ENCODE measurements at places on chromosomes 16 and 17.
A peak's percentile ranks its signal among the peaks of the same experiment; 100 is the strongest.

GRCh38 chr17:683499-684254 lies 31.0 kb downstream of the VPS53 start:
- DNase-seq, result no peak

DNA sequence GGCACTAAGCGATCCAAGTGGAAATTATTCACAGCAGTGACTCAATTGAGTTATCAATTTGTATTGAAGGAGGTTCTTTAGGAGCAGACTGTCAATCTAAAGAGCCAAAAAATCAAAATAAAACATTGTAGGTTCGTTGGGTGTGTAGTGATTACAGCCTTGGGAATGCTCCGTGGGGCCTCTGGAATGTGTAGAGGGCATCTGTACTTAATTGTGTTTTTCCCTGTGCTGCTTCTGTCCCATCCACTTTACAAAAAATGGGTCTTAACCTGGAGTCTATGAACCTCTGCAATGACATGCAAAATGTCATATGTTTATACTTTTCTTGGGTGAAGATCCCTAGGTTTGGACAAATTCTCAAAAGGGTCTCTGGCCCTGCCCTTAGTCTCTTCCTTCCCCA lies 215.1 kb downstream of the CCDC182 start:
- DNase-seq, result no peak

GRCh38 chr16:88435437-88436355 lies 17.4 kb upstream of the ZFPM1 start:
- DNase-seq, result no peak

GRCh38 chr16:27417047-27417671 lies 15.2 kb downstream of the IL21R start:
- DNase-seq, result peak; percentile 52

DNA sequence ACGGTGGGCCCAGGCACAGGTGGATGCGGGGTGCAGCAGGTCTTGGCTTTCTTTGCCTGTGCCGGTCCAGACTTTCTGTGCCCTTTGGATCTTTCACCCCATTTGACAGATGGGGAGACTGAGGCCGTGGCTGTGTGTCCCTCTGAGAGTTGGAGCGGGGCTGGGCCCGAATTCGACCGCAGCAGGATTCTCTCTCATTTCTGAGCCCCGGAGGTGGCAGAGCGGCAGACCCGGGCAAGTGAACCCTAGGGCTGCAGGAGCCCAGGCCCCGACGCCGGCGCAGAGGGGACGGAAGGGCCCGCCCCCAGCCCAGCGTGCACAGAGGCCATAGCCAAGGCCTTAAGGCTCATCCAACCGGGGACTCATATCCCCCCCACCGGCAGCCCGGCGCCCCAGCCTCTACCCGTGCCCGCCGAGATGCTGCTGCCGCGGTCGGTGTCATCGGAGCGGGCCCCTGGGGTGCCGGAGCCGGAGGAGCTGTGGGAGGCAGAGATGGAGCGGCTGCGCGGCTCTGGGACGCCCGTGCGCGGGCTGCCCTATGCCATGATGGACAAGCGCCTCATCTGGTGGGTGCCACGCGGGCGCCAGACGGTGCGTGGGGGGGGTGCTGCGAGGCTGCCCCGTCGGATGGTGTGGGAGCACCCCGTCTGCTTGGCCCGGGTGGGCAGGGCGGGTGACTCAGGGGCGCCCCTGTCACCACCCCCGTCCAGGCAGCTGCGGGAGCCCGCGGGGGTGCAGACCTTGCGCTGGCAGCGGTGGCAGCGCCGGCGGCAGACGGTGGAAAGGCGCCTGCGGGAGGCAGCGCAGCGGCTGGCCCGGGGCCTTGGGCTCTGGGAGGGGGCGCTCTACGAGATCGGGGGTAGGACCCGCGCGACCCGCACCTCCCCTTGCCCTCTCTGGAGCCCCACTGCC lies 857 bp downstream of the TMC8 start:
- DNase-seq, result peak; percentile 89

DNA sequence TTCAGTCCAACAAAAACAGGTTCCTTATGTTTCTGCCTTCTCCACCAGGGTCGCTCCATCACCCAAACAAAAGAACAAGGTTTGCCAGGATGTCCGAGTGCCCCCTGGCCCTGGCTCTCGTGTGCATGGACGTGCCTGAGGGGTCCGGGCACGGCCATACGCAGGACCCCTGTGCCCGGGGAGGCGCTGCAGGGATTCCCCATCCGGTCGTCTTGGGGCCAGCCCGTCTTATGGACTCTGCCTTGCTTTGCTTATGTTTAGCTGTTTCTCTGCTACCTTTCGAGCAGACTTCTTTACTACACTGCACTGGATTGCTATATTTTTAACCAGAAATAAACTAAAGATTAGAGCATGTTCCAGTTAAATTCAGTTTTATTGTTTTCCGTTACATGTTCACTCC lies 68.0 kb downstream of the KLHDC4 start:
- DNase-seq, result no peak

Data from activated CD8-positive, alpha-beta memory T cell treated with anti-CD3 and anti-CD28 coated beads for 24 hours (primary cell).